ENCODE measurements at places on chromosomes 3 and 15.

DNA sequence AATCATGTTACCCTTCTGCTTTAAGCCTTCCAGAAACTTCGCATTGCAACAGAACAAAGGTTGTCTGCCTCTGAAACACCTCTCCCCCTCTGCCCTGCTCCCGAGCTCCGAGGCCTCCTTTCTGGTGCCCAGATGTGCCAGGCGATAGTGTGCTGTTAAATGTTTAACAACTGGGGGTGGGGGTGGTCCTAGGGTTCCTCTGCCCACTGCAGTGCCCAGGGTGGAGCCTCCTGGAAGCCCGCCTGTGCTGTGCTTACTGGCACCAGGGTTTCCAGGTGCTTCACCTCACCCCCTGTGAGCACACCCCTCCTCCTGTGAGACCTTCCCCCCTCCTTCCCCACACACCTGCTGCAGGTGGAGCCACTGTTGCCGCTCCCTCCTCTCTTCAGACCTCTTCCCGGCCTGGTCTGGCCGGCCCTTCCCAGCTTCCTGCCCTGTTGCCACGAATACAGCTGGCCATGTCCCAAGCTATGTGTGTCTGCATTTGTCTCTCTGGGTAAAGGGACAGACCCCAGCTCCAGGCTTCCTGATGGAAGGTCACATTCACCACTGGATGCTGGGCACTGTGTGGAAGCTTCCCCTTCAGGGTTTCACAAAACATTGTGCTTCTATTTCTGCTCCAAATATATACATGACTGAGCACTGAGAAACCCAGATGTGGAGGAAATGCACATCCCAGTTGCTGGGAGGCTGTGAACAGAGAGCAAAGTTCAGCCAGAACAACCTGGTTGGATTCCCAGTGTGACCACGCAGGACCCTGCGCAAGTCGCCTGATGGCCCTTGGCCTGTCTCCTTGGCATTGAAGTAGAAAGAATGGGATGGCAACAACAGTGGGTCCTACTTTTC is 37.2 kb downstream of the MGLL start:
- DNase-seq: no peak

DNA sequence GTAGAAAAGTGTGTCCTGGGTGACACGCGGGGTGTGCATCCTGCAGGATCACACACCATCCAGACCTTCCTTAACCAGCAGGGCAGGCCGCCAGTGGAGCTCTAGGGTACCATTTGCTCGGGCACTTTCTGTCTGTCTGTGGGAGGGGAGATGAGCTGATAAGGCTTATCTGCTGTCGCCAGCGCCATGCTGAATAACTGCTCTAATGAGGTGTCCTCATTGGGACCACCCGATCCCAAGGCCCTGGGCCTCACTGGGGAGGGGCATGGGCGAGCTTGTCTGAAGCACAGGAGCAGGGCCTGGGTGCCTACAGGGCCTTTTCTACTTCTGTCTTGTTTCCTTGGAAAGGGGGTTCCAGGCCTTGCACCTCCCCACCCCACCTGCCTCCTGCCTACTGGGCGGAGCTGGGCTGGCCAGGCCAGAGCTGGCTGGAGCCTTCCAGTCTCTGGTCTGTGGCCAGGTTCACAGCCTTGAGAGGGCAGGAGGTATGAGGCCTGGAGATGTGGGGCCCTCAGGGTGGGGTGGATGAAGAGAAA is 2.5 kb upstream of the GATA2 start:
- DNase-seq: no peak

GRCh38 chr3:170741756-170742529 is 128.1 kb downstream of the RPL22L1 start:
- no peak for DNase-seq

- no peak for DNase-seq
Measured at GRCh38 chr3:118782755-118783202, 251.9 kb downstream of the IGSF11 start.

GRCh38 chr3:120077731-120078130 is 16.5 kb downstream of the GSK3B start:
- no peak for DNase-seq

- DNase-seq: no peak
Measured at GRCh38 chr15:63052077-63052841, 9.7 kb downstream of the TPM1 start.

- DNase-seq: no peak
Measured at GRCh38 chr3:26634601-26635000, 12.0 kb downstream of the LRRC3B start.

DNA sequence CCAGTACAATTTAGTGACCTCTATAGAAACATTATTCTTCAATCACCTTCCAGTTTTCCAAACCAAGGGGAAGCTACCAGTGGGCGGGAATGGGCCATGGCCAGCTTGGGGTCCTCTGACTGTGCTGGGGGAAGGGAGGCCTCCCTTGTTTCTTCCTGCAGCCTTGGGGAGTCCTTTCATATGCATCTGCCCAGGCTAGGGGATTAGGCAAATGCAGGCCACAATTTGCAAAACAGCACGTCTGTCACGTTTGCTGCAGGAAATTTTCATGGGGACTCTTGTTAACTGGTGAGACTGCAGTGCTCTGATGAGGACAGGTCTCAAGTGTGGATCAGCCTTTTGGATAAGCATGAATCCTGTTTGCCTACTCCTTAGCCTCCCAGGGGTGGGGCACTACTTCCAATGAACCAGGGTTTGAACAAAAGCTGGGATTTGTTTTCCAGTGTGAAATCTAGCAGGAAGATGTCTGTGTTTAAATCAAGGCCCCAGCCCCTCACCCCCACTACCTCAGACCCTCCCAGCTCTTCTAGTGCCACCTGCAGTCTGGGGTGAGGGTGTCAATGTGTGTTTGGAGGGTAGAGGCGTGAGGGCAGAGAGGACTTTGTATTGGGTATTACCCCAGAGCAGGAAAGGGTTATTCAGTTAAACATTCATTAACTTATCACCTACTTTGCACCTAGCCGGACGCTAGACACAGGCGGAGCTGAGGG is 219.9 kb downstream of the OPA1 start:
- DNase-seq: no peak

GRCh38 chr15:83248151-83249029 is 36.1 kb downstream of the BNC1 start:
- peak; percentile 65 for DNase-seq

- no peak for DNase-seq
Measured at GRCh38 chr3:123054931-123055330, 11.9 kb upstream of the PDIA5 start.

GRCh38 chr3:5227812-5228211 is 40.3 kb downstream of the EDEM1 start:
- no peak for DNase-seq

DNA sequence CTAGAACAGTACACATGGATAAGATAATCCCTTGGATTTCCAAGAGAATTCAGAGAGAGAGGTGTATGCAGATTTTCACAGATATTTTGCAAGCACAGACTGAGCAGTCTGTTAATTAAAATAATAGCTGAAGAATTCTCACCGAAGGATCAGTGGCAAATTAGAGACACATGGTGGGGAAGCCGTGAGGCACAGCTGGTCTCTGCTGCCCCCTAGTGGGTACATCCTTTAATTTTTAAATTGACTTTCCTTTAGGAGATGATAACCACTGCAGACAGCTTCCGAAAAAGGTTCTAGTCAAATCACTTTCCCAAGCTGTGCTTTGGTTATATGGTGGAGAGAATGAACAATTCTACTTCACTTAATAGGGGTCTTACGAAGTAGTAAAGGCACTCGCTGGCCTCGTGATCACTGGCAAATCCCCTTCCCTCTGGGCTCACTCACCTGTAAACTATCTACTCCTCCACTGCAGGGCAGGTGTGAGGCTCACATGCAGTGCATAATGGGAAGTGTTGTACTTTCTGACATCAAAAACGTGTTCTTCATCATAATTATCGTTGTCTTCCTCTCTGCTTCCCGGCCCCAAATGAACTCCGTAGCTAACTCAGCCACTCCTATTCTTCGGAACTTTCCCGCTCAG is 19.5 kb downstream of the MESD start:
- DNase-seq: peak; percentile 79

DNA sequence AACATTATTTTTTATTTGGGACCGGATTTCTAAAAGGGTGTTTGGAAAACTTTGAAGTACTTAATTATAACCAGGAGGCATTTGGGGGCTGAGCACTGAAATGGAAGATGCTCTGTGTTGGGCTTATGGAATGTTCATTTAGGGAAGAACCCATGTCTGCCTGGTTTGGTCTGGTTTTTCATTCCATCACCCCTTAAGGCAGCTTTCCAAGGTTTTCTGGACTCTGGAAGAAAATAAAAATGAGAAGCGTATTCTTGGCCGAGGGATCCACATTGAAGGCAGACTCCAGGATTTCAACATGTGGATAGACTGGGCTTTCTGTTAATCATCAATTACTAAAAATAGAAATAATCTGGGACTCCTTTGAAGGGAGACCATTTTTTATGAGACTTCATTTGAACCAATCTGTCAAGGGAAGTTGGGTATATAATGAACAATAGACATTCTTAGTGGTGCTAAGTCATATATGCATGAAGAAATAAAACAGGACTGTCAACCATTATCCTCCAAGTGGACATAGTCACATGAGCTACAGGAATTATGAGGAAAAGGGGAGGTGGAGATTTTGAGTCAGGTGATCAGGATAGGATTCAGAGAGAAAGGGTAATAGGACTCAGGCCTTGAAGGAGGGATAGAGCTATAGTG is 270.5 kb upstream of the ADAMTS9 start:
- DNase-seq: no peak

GRCh38 chr3:38636464-38636863 is 13.0 kb downstream of the SCN5A start:
- DNase-seq: no peak

DNA sequence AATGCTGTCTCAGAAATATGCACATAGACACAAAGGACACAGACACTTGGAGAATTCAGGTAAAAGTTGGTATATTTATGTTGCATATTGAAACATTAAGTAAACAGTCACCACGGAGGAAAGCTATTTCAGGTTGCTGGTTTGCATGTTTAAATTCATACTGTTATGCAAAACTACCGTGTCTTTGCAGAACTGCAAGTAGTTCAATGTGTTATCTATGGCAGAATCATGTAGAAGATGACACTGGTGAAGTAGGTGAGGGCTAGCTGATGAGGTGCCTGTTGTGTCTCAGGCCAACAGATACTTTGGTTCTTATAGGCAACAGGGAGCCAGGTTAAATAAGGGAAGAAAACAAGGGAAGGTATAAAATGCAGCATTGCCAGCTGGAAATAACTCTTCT is 511.3 kb downstream of the DIPK2A start:
- no peak for DNase-seq

- DNase-seq: no peak
Measured at GRCh38 chr3:13068269-13069010, 4.8 kb downstream of the IQSEC1 start.

DNA sequence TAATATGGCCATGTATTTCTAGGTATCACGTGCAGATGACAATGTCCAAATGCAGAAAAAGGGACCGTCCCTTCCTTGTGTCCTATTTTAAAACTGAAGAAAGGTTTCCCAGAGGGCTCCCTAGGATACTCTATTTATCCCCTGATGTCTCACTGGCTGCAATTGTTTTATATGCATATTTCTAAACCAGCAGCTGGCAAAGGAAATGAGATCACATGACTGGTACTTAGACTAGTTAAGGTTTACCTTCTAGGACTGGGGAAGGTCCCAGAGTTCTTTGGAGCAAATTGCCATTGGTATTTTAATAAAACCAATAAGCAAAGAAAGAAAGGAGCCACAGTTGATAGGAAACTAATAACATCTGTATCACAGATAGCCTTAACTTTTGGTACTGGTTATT is 29.5 kb downstream of the GTF2E1 start:
- DNase-seq: no peak

DNA sequence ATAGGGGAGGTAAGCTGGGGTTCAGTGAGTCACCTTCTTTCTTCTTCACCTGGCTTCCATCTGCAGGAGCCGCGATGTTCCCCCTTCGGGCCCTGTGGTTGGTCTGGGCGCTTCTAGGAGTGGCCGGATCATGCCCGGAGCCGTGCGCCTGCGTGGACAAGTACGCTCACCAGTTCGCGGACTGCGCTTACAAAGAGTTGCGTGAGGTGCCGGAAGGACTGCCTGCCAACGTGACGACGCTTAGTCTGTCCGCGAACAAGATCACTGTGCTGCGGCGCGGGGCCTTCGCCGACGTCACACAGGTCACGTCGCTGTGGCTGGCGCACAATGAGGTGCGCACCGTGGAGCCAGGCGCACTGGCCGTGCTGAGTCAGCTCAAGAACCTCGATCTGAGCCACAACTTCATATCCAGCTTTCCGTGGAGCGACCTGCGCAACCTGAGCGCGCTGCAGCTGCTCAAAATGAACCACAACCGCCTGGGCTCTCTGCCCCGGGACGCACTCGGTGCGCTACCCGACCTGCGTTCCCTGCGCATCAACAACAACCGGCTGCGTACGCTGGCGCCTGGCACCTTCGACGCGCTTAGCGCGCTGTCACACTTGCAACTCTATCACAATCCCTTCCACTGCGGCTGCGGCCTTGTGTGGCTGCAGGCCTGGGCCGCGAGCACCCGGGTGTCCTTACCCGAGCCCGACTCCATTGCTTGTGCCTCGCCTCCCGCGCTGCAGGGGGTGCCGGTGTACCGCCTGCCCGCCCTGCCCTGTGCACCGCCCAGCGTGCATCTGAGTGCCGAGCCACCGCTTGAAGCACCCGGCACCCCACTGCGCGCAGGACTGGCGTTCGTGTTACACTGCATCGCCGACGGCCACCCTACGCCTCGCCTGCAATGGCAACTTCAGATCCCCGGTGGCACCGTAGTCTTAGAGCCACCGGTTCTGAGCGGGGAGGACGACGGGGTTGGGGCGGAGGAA is 2.6 kb downstream of the ISLR2 start:
- peak; percentile 36 for DNase-seq

DNA sequence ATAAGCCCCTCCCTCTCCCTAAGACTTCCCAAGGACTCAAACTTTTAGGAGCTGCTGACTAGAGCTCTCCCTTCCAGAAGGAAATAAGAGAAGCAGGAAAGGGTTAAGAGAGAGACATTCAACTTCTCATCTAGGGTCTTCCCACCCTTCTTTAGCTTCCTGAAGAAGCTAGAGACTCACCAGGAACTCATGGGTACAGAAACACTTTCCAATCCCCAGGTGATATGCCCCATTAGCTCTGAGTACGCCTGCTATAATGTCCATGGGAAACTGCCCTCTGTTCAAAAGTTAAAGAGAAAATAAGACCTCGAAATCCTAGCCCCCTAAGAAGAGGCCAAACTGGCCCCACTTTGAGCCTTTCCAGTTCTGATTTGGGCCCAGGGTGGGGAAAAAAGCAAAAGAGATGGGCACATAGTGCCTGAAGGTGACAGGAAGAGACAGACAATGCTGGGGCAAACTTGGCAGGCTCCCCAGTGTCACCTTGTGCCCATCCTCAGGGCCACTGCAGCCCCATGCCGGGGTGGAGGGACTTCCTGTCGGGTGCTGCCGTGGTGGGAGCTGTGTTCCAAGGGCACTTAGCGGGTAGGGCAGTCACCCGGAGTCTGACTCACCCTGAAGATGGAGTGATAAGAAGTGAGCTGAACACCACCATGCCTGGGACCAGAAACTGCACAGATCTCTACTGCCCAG is 29.5 kb downstream of the CCDC12 start:
- peak; percentile 83 for DNase-seq

DNA sequence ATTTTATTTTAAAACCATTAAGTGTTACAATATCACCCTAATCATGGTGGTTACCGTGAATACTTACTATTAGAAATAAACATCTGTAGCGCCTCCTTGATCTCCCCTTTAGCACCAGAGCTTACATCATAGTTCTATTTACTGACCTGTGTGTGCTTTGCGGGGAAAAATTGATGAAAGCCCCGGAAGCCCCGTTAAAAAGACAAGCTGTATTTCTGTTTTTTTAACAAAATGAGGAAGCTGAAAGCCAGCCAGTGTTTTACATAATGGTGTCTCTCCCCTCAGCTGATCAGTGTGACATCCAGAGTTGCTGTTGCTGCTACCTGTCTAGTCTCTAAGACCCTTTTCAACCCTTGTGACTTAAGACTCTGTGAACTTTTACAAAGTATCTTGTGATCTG is 100.8 kb downstream of the OPA1 start:
- DNase-seq: no peak

Measured in activated CD4-positive, alpha-beta T cell treated with anti-CD3 and anti-CD28 coated beads, Interleukin-2, Interleukin-6, amounts not matched to agents 100 ng/mL and 50 ng/mL, durations not matched to agents 16 hours and 8 hours (primary cell).